Ascending aorta (tissue), 2 donors: ENCODE measurements at places on chromosomes 12 and 14. TPM values are rescaled to one million over a fixed set of nuclear protein-coding genes. Genes with fewer than 3 reads are reported as not detected.

GRCh38 chr12:110282956-110283817, 2.1 kb downstream of the ATP2A2 start:
- DNase-seq = no peak

Gene DNAJC22
- total RNA-seq = not detected

Gene WASHC3
- total RNA-seq = 36.4 TPM

Gene IL22
- not detected for total RNA-seq

Gene FBXL14
- 14.7 TPM for total RNA-seq

Gene FZD10
- 0.21 TPM for total RNA-seq

Gene KRT79
- not detected for total RNA-seq

- peak; percentile 74 for DNase-seq
Observed at GRCh38 chr14:68780358-68781160, 12.3 kb downstream of the ZFP36L1 start.

Gene AHNAK2
- total RNA-seq = 35.5 TPM

DNA sequence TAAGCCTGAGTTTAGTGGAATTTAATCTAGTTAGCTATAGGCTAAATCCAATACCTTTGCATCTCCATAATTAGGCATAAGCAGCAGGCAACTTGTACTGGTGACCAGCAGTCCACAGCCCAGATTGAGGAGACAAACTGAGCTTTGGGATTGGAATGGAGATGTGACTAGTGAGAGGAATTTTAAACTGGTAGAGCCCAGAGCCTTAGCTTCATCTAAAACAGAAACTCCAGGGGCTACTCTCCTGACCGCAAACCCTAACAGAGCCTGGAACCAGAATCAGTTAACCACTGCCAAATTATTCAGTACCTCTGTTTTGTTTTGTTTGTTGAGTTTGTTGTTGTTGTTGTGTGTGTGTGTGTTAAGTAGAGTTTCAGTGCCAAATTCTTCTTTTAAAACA, 53.2 kb downstream of the TSPAN19 start:
- DNase-seq = no peak

Gene INHBC
- not detected for total RNA-seq

DNA sequence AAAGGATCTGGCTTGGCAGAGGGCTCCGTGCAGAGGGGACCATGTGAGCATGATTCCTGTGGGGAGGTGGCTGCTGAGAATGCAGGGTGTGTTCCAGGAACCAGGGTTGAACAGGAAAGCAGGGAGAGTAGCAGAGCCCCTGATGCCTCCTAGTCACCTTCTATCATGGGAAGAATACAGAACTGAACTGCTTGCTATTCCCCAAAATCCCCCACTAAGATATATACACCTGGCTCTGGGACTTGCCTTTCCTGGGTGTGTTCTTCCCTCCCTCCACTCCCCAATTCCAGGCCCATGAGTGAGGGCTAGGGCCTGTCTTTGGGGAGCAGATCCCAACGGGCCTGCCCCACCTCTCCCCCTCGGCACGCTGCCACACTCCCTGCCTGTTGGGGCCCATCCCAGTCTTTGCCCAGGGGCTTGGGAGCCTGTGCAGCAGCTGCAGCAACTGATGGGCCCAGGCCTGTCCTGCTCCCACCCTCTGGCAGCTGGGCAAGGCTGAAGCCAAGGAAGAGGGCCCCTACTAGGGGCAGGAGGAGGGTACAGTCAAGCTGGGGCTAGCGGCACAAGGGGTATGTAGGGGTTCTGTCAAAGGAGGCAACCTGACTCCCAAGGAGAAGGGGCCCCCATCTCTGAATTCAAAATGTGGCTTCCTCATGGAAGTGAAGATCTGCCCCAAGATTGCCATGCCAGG, 3.2 kb downstream of the AJUBA start:
- no peak for DNase-seq

DNA sequence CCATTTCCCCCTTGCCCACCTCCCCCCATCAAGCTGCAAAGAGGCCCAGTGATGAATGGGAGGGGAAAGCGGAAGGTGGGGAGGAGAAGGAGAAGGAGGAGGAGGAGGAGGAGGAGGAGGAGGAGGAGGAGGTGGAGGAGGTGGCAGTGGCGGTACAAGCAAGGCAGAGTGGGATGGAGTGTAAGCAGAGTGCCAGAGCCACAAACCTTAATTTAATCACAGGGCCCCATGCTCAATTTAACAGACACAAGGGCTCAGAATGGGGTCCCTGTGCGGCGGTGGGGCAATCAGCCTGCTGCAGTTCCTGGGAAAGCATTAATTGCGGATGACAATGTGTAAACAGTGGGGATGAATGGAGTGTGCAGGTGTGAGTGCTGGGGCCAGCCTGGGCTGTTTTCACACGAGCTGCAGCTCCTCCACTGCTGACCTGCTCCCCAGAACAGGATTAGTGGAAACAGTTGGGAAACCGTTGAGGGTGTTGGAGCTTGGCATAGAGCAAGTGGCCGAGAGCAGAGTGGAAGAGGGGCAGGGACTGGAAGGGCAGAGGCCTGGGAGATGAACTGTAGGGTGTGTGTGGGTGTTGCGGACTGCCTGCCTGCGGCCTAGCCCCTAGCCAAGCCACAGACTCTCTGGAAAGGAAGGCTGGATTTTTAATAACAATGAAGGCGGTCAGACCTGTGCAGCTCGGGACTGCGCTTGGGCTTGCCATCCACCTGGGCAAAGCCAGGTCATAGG, 36.4 kb upstream of the SMOC1 start:
- no peak for DNase-seq

Gene OVCH1
- 2.6 TPM for total RNA-seq
